ENCODE measurements at places on chromosomes 3 and 15.

DNA sequence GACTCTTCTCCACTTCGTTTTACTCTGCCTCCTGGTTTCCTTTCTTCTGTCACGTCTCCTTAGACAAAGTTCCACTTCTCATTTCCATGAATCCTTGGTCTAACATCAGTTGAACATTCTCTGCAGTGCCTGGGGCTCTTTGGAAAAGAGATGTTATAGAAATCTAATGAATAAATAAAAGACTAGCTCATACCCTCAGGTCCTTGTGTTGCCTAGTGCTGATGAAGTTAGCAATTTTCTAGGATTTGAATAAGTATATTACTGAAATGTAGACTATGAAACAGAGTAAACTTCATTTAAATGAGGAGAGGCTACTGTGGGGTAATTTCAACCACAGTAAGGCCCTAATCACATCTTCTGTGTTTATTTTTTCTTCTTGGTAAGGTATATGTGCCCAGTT is 146.9 kb upstream of the CADPS start:
- DNase-seq: no peak

DNA sequence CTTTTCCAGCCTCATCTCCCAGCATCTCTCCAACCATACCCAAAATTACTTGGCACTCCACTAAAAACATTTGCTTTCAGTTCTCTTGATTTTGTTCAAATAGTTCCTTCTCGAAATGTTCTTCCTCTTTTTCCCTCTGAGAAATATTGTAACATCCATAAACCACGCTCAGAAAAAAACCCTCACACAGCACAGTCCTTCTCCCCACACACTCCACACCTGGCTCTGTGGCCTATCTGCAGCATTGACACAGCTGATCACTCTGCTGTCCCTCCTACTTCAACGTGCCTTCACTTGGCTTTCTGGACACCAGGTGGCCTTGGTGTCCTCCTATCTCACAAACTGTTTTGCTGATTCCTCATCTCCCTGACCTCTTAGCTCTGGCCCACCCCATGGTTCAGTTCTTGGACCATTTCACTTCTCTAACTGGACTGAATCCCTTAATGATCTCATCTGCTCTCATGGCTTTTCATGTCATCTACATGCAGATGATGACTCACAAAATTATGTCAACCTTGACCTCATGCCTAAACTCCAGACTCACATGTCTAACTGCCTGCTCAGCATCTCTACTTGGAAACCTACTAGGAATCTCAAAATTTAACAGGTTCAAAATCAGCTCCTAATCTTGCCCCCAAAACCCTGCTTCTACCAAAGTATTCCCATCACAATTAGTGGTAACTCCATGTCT is 93.3 kb downstream of the TRIM42 start:
- DNase-seq: no peak

DNA sequence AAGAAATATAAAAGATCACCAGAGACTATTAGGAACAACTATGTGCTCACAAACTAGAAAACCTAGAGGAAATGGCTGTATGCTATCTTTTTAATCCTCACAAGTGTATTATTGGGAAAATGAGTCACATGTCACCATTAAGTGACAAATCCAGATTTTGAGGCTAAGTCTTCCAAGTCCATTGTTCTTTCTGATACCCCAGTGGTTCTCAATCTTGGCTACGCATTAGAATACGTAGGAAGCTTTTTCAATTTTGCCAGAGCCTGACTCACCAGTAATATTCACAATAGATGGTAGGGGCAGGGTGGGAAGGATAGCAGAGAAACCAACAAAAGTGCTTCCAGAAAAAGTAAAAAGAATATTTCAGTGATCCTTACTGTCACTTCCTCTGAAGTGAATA is 117.0 kb downstream of the FILIP1L start:
- DNase-seq: no peak

GRCh38 chr3:166743481-166744134 is 636.5 kb downstream of the ZBBX start:
- DNase-seq: no peak

GRCh38 chr3:50817756-50818529 is 143.2 kb downstream of the DOCK3 start:
- DNase-seq: no peak

DNA sequence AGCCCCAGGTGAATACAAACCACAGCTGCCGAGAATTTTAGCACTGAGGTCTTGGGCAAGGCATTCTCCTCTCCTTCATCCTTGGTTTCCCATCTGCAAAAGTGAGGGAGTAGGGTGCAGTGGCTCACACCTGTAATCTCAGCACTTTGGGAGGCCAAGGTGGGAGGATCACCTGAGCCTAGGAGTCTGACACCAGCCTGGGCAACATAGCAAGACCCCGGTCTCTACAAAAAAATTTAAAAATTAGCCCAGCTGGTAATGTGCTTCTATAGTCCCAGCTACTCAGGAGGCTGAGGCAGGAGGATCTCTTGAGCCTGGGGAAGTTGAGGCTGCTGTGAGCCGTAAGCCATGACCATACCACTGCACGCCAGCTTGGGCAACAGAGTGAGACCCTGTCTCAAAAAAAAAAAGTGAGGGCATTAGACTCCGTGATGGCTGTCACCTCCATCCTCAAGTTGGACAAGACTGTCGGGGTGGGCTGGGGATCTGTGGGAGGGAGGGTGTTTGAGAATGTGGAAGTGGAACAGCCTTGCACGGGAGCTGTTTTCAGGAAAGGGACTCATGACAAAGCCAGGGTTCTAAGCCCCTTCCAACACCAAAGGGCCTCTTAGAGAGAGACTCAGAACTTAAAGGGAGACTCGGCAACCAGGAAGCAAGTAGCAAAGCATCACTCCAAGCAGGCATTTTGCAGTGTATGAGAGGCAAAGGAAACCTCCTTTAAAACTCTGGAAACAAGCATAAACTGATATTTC is 46.0 kb upstream of the FURIN start:
- DNase-seq: no peak

DNA sequence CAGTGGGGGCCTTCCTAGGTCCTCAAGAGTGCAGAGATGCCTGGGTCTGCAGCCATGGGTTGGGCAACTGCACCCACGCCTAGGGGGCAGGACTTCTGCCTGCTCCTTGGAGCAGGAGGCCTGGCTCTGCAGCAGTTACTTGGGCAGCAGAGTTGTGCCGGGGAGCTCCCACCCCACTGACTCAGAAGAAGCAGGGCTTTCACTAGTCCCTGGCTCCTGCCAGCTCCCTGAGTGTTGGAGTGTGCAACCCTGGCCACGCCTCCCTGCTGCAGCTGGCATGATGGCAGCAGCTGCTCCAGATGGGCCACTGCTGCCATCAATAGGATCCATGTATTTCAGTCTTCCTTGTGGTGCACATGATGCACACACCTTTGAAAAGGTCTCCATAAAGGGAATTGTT is 40.6 kb upstream of the KCNH8 start:
- DNase-seq: no peak

GRCh38 chr15:75676688-75677464 is 29.2 kb downstream of the SNX33 start:
- no peak for DNase-seq

DNA sequence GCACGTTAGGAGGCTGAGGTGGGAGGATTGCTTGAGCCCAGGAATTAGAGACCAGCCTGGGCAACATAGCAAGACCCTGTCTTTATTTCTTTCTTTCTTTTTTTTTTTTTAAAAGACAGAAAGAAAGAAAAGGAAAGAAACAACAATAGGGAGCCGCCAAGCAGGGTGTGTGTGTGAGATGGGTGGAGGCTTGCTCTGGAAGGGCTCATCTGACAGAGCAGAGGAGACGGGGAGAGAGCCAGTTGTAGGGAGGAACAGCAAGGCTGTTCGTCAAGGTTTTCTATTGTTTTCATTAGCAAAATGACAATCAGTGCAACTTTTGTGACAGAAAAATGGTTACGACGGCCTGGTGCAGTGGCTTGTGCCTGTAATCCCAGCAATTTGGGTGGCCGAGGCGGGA is 69.3 kb downstream of the CDC25A start:
- no peak for DNase-seq

DNA sequence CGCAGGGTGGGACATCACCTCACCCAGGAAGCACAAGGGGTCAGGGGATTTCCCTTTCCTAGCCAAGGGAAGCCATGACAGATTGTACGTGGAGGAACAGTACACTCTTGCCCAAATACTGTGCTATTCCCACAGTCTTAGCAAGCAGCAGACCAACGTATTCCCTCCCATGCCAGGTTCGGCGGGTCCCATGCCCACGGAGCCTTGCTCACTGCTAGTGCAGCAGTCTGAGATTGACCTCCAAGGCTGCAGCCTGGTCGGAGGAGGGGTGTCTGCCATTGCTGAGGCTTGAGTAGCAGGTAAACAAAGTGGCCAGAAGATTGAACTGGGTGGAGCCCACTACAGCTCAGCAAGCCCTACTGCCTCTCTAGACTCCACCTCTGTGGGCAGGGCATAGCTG is 39.0 kb downstream of the ALDH1A2 start:
- no peak for DNase-seq

DNA sequence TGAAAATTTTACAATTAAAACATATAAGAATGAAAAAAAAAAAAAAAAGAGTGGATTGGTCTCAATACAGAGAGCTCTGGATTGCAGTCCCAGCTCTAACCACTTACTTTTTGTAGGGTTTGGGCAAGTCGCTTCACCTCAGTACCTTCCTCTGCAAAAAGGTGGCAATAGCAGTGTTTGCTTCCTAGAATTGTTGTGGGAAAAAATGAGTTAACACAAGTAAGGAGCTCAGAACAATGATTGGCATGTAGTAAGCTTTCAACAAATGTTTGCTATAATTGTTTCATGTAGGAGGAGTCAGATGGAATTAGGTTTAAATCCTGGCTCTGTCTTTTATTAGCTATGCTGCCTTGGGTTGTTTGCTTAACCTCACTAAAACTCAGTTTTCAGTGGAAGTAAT is 425.2 kb upstream of the TBL1XR1 start:
- no peak for DNase-seq

GRCh38 chr3:195010551-195011100 is 260.3 kb downstream of the XXYLT1 start:
- no peak for DNase-seq

DNA sequence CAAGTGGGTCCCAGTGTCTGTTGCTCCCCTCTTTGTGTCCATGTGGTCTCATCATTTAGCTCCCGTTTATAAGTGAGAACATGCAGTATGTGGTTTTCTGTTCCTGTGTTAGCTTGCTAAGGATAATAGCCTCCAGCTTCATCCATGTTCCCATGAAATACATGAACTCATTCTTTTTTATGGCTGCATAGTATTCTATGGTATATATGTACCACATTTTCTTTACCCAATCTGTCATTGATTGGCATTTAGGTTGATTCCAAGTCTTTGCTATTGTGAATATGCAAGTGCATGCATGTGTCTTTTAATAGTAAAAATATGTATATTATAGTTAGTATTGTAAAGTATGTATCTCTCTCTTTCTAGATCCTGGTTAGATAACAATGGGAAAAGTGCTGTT is 53.9 kb downstream of the TCAIM start:
- DNase-seq: no peak

- DNase-seq: no peak
Observed at GRCh38 chr3:147945968-147946519, 536.9 kb downstream of the ZIC1 start.

DNA sequence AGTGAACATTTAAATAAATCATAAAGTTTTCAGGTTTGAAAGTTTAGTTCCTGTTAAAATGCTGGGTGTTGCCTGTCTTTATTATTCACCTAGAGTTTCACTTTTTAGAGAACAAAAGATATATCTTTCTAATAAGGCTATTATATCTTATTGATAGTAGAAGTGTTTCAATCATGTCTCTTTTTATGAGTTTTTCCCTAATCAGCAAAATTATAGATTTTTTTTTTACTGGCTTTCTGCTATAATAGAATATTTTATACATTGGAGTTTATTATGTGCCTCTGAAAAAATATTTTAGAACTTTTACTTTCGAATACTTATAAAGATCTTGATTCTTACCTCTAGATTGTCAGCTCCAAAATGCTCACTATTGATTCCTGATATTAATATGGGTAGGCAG is 131.5 kb downstream of the BBX start:
- DNase-seq: no peak

DNA sequence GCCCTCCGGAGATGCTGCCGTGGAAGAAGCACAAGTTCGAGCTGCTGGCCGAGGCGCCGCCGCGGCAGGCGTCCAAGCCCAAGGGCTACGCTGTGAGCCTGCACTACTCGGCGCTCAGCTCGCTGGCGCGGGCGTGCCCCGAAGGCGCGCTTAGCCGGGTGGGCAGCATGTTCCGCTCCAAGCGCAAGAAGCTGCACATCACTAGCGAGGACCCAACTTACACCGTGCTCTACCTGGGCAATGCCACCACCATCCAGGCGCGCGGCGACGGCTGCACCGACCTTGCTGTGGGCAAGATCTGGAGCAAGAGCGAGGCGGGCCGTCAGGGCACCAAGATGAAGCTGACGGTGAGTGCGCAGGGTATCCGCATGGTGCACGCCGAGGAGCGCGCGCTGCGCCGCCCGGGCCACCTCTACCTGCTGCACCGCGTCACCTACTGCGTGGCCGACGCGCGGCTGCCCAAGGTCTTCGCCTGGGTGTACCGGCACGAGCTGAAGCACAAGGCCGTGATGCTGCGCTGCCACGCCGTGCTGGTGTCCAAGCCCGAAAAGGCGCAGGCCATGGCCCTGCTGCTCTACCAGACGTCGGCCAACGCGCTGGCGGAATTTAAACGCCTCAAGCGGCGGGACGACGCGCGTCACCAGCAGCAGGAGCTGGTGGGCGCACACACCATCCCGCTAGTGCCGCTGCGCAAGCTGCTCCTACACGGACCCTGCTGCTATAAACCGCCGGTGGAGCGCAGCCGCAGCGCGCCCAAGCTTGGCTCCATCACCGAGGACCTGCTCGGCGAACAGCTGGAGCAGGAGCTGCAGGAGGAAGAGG is 1.3 kb downstream of the FAM43A start:
- DNase-seq: peak; percentile 34

DNA sequence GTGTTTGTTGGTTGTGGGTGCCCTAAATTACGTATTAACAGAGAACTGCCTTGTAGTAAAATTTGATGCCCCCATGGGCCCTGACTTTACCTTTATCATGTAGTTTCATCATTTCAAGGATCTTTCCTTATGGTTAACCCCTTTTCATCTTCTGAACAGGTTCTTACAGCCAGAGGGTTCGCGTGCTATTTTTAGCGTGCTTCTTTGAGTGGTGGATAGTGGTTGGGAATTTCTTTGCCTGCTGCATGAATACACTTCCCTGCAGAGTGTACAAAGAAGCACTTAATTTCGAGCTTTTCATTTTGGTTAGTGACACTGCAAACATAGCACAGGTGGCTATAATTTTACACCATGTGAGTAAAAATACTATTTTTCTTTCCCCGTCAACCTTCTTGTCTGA is 231.8 kb downstream of the ROBO2 start:
- DNase-seq: no peak

- no peak for DNase-seq
Observed at GRCh38 chr15:72005483-72005882, 112.5 kb downstream of the MYO9A start.

GRCh38 chr3:178618896-178619295 is 82.7 kb downstream of the KCNMB2 start:
- DNase-seq: no peak

DNA sequence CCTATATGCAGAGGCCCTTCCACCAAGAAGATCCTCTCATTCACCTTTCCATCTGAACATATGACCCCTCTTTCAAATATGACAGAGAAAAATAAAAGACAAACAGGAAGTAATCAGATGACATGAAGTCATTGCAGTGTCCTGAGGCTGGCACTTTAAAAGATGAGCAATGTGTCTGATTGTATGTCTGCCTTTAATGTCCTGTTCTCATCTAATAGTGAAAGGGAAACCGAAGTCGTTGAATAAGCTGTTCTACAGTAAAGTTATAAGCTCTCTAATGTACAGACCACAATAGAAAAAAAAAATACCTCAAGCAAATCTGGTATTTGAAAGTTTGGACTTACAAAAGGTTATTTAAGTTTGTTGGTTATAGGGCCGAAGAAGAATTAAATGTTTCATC is 243.0 kb downstream of the CLSTN2 start:
- no peak for DNase-seq

GRCh38 chr15:40003116-40003916 is 35.7 kb downstream of the SRP14 start:
- DNase-seq: no peak

Measured in activated T-cell treated with anti-CD3 and anti-CD28 coated beads, Interleukin-2, amount 50 U/mL, for 72 hours (primary cell).